Activated CD4-positive, alpha-beta T cell treated with anti-CD3 and anti-CD28 coated beads, Interleukin-2, amount 50 U/mL, for 1 hour (primary cell): ENCODE measurements at places on chromosomes 16 and 17.
A peak's percentile ranks its signal among the peaks of the same experiment; 100 is the strongest.

- no peak for DNase-seq
Observed at GRCh38 chr17:67534941-67535340, 157.9 kb downstream of the PITPNC1 start.

- DNase-seq = peak; percentile 25
Observed at GRCh38 chr16:86604436-86605193, 26.3 kb downstream of the FOXL1 start.

DNA sequence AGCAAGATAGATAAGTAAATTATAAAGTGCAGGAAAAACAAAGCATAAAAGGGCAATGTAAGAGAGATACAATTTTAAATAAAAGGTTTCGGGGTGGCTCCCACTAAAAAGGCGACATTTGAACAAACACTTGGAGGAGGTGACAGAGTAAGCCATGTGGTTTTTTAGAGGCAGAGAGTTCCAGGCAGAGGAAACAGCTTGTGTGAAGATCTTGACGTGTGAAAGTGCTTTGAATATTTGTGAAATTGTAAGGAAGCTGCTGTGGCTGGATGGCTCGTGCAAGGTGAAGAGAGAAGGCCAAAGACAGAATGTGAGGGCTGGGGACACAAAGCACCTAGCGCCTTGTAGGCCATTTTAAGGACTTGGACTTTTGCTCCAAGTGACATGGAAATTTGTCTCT lies 28.6 kb upstream of the HYDIN start:
- no peak for DNase-seq

DNA sequence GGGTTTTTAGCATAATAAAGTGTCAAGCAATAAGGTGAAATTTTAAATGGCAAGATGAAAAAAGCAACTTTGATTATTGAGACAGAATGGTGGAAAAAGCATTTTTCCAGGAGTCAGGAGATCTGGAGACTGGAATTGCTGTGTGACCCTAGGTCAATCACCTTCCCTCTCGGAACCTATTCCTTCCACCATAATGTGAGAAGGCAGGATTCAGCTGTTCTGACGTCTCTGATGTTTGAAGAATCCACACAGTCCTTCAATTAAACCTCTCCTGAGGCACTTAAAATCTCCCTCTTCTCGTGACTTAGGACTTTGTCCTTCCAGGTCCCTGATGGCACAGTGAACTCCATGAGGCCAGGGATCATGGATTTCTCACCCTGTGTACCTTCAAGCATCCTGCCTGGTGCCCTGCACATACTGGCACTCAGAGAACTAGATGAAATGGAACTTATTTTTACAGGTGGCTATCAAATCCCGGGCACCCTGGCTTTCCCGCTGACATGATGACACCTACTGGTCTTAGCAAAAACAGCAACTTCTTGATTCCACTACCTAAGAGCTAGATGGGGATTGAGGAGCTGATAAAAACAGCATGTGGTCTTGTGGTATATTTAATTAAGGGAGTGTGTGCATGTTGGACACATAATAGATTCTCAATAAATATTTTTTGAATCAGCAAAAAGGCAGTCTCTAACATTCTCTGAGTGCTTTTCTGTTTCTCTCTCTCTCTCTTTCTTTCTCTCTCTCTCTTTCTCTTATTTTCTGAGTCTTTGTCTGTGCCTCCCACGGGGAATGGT lies 2.3 kb upstream of the CCDC182 start:
- peak; percentile 20 for DNase-seq

GRCh38 chr17:52106072-52106471 lies 52.4 kb downstream of the CA10 start:
- no peak for DNase-seq

DNA sequence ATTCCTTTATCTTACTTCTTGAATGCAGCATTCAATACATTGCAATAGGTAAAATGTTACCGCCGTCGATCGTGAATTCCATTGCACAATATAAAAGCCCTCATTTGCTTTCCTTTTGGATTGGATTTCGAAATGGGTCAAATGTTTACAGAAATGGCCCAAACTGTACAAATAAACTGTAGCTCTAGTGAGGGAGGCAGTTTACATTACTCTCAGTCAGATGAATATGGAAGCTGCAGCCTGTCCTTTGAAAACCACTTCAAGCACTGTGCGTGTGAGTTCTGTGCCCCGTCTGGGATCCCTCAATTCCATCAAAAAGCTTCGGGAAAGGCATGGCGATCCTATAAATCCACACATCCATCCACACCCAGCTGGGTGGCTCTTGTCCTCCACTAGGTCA lies 258.6 kb upstream of the FOXF1 start:
- no peak for DNase-seq

GRCh38 chr17:76772842-76773525 lies 35.1 kb downstream of the MFSD11 start:
- DNase-seq = peak; percentile 61

- no peak for DNase-seq
Observed at GRCh38 chr17:80998748-80999535, 7.3 kb downstream of the CHMP6 start.

DNA sequence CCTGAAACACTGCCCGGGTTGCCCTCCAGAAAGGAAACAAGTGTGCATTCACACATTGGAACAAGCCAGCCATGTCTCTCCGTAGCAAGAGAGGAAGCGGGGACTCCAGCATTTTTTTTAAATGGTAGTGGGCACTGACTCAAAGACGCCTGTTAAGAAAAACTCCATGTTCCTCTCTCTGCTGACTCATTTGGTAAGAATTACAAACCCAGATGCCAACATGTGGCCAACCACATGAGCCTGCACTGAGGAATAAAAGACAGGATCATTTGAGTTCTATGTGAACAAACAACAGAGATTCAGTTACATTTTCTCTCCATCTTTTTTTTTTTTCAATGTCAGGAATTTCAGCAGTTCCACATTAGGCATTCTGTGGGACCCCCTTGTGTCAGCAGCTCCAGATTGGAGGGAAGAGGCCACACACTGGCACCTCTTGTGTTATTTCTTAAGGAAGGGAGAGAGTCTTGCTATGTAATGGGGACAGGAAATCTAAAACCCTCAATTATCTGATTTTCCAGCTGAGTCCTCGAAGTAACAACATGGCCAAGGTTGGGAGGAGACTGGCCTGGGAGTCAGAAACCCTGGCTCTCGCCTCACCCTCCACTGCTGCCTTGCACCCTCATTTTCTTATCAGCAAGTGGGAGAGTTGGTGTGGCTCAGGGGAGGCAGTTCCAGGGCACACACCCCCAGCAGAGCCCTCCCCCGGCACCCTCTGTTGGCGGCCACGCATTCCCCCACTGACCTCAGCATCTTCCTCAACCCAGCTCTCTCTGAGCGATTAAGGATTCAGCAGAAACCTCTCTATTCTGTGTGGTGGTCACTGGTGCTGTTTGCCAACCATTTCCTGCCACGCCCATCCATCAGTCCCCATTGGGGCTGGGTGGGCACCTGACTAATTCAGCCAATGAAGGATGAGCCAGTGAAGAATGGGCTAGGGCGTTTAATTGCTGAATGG lies 173.0 kb downstream of the FOXL1 start:
- DNase-seq = no peak

- DNase-seq = no peak
Observed at GRCh38 chr17:76998839-76999238, 130.6 kb downstream of the MGAT5B start.

- DNase-seq = no peak
Observed at GRCh38 chr17:16534236-16534635, 34.8 kb downstream of the ZNF287 start.

- no peak for DNase-seq
Observed at GRCh38 chr16:67329901-67330300, 3.3 kb downstream of the LRRC36 start.

DNA sequence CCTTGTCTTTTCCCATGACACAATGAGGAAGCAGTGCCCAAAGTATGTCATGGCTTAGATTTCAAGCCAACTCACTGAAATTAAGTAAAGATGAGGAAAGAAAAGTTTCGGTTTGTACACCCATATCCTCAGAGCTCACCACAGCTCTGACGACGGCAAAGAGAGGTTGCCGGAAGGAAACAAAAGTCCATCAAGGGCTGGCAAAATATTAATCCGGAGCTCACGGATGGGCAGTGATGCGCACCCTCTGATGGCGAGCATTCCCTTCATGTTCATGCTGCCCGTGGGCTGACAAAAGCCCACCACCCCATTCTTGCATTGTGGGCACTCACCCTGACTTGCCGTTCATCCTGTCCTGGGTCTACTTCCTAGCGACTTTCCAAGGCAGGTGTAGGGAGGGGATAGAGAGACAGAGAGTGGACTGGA lies 103.1 kb downstream of the SOX9 start:
- DNase-seq = no peak

DNA sequence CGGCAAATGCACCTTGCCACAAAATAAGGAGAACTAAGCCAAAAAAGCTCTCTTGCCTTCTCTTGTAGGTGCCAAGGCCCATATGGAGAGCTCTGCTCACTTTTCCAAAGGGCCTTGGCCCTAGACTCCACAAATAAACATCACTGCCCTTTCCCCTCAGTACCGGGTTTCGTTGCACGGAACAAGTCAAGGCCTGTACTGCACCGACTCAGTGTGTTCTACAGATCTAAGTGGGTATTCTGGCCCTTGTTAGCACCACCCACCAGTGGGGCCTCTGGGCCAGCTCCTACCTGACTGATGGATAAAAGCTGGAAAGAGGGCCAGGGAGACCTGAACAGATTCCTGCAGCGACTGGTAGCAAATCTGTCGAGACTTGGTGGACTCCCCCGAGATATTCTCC lies 43.7 kb upstream of the GSG1L start:
- DNase-seq = no peak

DNA sequence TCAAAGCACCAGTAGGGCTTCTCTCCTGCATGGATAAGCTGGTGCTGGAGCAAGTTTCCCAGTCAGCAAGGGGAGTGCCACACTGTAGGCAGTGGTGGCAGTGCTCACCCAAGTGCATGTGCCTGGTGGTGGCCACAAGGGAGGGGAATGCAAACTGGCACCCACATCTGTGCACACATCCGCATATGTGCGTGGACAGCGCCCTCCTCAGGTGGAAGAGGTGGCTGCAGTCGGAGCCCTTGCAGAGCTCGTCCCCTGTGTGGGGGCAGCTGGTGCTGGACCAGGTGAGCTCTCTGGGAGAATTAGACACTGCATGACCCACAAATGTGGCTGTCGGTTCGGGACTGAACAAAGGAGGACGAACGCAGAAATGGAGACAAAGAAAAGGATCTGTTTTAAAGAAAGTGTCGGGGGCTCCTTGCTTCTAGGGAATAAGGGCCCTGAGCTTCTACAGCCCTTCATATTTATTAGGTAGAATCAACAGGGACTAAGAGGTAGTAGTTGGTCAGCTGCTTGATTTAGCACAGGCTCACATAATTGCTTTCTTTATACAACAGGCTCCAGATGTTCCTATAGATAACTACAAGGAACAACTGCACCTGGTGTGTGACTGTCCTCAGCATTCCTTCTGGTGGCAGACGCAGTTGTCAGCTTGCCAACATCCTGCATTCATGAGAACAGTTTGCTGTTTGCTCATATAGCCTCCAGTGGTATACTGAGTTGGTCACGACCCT lies 5.3 kb upstream of the ZNF689 start:
- DNase-seq = peak; percentile 71

DNA sequence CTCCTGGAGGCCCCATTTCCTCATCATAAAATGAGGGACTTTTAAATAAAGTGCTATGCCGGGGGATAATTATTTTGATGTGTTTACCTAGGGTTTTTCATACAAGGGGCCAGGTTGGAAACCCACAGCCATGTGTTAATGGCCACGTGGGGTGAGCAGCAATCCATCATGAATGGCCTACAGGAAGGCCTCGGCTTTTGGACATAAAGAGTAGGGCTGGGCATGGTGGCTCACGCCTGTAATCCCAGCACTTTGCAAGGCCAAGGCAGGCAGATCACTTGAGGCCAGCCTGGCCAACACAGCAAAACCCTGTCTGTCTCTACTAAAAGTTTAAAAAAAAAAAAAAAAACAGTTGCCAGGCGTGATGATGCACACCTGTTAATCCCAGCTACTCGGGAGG lies 40.3 kb downstream of the MEAK7 start:
- no peak for DNase-seq

- no peak for DNase-seq
Observed at GRCh38 chr17:46071796-46072195, 72.7 kb downstream of the STH start.

DNA sequence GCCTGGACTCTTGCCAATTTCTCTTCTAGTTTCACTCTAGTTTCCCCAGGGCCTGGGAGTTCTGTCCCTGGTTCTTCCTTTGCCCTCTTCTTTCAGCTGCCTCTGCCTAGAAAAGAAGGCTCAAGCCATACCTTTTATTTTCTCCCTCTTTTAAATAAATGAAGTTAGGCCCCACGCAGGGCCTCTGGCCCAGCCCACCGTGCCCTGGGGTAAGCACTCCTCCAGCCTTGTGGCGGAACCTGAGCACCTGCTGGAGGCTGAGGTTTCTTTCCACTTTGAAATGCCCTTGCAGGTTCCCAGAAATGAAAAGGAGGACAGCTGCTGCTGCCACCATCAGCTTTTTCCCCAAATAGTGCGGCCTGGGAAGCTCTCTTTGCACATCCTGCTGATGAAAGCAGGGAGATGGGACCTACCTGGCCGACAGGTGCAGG lies 139.4 kb downstream of the CCDC182 start:
- DNase-seq = peak; percentile 9

GRCh38 chr17:33234930-33235685 lies 58.0 kb downstream of the ASIC2 start:
- DNase-seq = no peak

DNA sequence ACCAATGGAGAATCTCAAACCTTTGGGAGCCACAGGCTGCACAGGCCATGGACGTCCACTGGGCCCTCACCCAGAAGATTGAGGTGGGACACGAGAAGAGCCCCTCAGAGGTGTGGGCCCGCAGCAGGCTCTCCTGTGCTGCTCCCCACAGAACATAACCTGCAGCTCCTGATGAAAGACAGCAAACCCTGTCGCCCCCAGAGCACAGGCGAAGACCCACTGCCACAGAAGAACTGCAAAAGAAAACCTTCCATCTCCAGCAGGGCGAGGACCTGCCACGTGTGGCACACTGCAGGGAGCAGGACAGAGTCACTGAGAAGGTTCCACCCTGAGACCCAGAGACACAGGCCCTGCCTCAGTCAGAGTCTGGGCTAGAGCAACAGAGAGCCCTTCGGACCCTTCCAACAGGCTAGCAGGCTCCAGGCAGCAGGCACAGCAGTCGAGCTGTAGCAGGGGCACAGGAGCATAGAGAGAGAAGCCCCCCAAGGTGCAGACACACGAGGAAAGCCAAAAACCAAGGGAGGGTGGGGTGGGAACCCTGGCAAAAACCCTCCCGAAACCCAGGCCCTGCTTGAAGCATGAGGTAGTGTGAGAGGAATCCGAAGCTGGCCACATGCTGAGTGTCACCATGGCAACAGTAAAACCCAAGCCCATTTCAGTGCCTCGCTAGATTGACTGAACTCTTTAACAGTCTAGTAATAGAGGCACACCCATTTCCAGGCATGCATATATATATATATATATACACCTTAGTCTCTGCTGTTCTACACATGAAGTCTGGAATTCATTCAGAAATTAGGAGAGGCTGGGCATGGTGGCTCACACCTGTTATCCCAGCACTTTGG lies 60.0 kb upstream of the CHMP6 start:
- no peak for DNase-seq

- DNase-seq = peak; percentile 14
Observed at GRCh38 chr17:52106638-52107261, 51.8 kb downstream of the CA10 start.
